ENCODE measurements at places on chromosomes 5 and 9.

DNA sequence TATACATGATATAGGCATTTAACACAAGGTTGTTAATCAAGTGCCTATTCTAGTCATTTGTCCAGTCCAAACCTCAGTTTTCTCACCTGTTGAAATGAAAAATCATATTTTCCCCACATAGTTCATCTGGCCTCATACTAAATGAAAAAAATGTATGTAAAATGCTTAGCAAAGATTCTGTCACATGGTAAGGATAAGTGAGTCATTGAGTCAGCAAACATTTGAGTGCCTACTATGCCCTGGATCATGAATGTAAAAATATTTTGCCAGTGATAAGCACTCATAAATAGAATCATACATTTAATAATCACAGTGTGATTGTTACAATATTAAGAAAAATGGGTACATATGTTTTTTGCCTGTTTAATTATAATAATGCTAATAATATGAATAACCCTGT is 181.2 kb upstream of the PAPPA start:
- DNase-seq: no peak

- DNase-seq: no peak
Measured at GRCh38 chr9:136052472-136052880, 42.6 kb downstream of the NACC2 start.

DNA sequence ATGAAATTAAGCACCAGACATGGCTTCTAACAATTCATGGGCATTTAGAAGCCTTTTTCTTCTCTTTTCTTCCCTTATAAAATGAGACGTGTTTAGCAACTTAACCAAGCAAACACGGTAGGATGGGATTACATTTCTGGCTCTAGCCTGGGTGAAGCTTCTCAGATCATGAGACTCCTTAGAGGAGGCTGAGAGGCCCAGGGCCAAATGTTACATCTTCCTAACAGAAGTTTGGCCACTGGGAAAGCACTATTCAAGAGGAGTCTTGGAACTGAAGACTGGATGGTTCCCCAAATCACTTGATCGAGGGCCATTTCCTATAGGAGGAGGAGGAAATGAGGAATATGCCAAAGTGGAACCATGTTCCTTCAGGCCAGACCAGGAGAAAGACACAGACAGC is 1.9 kb downstream of the GABRP start:
- no peak for DNase-seq

DNA sequence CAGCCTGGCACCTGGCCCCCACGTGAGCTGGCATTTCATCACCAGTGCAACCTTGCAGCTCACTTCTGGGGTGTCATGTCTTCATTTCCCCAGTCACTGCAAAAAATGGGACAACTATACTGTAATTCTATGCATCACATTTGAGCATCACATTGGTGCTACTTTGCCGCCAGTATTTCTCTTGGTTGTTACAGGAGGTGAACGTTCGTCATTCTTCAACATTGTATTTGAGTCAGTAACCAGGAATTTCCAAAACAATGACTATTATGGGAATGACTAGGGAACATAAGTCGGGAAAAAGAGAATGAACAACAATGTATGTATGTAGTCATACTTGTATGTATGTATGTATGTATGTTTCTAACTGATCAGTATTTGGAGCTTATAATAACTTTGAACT is 1278.0 kb downstream of the EFNA5 start:
- no peak for DNase-seq

- no peak for DNase-seq
Measured at GRCh38 chr5:14217587-14217986, 74.4 kb downstream of the TRIO start.

DNA sequence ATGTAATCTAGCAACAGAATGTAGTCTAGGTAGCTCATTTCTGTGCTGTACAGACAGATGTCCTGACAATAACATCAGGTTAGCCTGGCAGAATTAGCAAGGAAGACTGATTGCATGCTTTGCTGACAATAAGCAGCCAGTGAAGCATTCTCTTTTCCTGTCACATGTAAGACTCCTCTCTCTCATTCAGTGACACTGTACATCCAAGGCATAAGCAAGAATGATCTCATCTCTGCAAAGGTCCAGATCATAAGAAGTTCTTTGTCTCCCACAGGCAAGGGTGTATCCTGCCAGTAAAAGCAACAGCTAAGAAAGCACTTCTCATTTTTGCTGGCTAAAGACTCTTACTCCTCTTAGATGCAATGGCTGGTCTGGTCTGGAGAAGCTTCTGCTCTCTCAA is 861.8 kb downstream of the TAF11L14 start:
- DNase-seq: no peak

DNA sequence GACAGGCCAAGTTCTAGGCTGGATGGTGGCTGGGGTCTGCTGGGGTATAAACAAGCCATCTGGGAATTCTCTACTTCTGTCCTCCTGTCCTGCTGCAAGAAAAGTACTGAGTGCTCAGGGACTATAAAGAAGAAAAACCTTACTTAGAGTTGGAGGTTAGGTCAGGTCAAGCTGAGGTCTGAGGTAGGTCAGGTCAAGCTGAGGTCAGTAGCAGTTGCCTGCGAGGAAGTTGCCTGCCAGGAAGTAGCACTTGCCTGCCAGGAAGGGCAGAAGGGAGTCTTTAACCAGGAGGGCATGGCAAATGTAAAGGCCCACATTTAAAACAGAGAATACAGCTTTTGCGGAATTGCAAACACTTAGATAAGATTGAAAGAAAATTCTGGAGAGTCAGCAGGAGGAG is 51.3 kb upstream of the PRLR start:
- DNase-seq: no peak

- no peak for DNase-seq
Measured at GRCh38 chr5:72036951-72037350, 70.3 kb upstream of the MAP1B start.

GRCh38 chr9:108831496-108832178 is 24.1 kb downstream of the ACTL7B start:
- no peak for DNase-seq

GRCh38 chr5:147487031-147487750 is 22.7 kb downstream of the DPYSL3 start:
- DNase-seq: no peak

DNA sequence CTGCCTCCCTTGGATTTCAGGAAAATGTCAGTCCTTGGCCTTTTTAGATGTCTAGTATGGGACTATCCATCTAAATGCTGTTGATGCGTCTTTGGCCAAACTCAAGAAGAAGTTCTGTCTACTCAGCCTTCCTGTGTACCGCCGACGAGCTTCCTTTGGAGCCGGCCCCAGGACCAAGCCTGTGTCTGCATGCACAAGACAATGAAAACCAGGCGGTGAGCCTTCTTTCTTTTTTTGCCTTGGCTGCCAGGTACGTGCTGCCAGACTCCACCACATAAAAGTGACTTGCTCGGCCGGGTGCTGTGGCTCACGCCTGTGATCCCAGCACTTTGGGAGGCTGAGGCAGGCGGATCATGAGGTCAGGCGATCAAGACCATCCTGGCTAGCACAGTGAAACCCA is 6.0 kb upstream of the NEURL1B start:
- DNase-seq: no peak

- no peak for DNase-seq
Measured at GRCh38 chr5:173538654-173539053, 77.8 kb downstream of the BOD1 start.

- peak; percentile 85 for DNase-seq
Measured at GRCh38 chr5:38382898-38383297, 124.5 kb downstream of the EGFLAM start.

DNA sequence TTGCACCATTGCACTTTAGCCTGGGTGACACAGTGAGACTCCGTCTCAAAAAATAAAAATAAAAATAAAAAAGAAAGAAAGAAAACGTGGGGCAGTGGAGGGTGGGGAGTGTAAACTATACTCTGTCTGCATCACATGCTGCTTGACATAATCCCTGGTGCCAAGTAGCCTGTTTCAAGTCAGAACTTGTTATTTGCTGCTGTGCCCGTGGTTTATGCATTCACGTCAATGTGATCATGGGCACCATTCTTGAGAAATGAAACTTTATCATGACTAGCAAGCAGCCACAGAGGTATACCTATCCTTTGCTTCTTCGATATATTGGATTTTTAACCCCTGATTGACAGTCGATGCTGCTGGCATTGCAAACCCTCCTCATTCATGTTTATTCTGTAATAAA is 4.1 kb upstream of the SMU1 start:
- no peak for DNase-seq

DNA sequence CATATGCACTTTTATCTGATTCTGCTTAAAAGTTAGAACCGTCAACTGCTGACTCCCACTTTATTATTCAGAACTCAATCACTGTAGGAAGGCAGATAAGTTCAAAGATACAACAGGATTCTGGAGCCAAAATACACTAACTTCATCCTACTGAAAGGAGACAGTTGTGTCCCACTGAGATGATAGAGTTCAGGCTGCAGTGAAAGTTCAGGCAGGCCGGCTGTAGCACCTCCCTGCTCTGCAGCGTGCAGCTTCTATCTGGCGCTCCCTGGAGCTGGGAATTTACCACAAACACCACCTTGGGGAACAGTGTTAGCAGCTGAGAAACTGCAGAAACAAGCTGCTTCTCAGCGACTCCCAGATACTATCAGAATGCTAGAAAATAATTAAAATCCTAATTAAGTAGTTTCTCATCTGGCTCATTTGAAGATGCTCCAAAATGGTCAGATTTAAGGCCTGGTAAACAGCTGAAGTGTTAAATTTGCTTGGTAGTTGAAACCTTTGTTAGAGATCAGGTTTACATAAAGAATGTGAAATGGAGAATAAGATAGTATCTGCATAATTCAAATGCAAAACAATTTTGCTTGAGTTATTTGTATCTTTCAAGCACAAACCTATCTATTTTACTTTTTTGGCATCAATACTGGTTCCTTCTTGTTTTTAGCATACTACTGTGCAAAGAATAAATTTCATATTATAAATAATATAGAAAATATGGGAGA is 52.3 kb upstream of the CNTLN start:
- peak; percentile 16 for DNase-seq

DNA sequence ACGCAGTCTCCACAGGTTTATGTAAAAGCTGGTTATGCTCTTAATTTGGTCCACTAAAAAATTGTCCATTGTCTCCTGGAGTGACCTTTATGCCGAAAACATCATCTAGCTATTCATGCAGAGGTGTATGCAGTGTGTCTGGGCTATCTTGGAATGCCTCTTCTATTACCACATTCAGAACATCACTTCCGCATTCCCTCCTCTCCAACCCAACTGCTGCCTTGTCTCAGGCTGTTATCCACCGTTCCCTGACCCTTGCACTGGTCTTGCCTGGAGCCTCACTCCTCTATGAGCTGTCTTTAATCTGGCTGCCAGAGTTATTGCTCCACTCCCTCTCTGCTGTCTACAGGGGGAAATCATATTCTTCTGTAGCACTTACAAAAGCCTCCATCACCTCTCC is 214.1 kb upstream of the ANKRD55 start:
- DNase-seq: no peak
